Psoas muscle (tissue), 8 donors: ENCODE measurements at places on chromosomes 12 and 14. TPM values are rescaled to one million over a fixed set of nuclear protein-coding genes. Genes with fewer than 3 reads are reported as not detected.

Gene NRIP2
- total RNA-seq: 0.97 TPM

Gene HPD
- 2.9 TPM for total RNA-seq

Gene CIDEB
- total RNA-seq: 1.8 TPM

Gene CELA1
- total RNA-seq: not detected

Gene TMEM120B
- total RNA-seq: 21.2 TPM

Gene CMA1
- not detected for total RNA-seq

Gene PTPN6
- total RNA-seq: 3.6 TPM

DNA sequence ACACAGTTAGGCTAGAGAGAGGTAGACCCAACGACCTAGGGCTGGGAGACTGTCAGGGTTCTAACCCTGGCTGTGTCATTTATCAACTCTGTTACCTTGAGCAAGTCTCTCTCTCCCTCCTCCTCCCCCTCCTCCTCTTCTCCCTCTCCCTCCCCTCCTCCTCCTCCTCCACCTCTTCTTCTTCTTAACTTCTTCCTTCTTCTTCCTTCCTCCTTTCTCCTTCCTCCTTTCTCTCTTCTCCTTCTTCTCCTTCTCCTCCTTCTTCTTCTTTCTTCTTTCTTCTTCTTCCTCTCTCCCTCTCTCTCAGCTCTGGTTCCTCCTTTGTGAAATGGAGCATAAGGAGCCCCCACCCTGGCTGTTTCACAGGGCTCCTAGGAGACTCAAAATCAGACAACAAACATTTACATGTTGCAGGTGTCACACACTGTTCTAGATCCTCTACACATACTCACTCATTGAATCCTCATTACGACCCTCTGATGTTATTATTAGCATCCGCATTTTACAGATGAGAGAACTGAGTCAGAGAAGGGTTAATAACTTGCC, 2.2 kb upstream of the KCNH3 start:
- no peak for DNase-seq

DNA sequence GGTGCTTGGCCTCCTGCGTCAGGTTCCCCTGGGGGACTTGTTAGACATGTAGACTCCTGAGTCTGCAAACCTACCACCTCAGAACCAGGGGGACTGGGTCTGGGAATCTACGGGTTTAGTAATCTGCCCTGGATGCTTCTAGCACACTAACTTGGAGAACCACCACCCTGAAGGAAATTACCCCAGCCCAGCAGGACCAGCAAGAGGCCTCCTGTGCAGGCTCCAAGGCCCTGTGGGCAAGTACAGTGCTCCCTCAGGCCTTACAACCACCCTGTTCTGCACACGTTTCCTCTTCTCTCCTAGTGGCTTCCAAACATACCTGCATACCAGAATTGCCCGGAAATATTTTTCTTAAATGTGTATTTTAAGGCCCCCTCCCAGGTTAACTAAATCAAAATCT, 423.0 kb downstream of the FUT8 start:
- DNase-seq: no peak

- no peak for DNase-seq
Observed at GRCh38 chr14:79585845-79586244, 625.5 kb downstream of the DIO2 start.

DNA sequence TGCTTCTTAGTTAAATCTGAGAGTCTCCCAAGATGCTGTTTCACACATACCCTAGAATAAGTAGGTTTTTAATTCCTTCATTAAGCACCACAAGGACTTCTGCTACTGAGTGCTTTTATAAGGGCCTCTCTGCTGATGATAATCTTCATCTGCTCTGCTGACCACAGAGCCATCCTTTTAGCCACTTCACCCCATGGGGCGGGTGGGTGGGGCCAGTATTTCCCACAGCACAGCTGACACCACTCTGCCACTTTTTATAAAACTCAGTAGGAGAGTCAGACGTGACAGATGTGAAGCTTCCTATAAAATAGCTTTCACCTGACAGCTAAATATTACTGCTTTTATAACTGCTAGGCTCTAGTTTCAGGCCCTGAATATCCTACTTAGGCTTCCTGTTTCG, 20.3 kb downstream of the FCF1 start:
- DNase-seq: no peak

DNA sequence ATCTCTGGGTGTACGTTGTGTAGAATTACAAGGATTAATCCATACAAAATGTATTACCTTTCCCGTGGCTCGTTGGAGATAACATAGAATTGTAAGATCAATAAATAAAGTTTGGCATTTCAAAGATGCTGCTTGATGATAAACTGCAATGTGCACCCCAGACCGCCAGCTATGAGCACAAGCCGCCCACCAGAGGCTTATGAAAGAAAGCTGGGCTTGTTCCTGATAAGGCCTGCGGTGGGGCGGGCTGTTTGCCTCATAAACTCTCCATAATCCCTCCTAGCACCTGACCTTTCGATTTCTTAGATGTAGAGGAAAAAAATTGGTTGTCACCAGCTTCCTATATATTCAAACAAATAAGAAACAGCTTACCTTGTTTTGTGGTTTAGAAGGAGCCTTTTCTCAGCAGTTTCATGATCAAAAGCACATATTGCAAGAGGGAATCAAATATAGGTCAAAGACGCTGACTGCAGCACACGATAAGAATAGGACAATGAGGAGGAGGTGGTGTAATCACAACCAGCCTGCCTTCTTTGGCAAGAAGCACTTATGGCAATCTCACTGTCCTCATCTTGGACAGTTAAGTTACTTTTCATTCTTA, 293.6 kb downstream of the RMST start:
- no peak for DNase-seq

DNA sequence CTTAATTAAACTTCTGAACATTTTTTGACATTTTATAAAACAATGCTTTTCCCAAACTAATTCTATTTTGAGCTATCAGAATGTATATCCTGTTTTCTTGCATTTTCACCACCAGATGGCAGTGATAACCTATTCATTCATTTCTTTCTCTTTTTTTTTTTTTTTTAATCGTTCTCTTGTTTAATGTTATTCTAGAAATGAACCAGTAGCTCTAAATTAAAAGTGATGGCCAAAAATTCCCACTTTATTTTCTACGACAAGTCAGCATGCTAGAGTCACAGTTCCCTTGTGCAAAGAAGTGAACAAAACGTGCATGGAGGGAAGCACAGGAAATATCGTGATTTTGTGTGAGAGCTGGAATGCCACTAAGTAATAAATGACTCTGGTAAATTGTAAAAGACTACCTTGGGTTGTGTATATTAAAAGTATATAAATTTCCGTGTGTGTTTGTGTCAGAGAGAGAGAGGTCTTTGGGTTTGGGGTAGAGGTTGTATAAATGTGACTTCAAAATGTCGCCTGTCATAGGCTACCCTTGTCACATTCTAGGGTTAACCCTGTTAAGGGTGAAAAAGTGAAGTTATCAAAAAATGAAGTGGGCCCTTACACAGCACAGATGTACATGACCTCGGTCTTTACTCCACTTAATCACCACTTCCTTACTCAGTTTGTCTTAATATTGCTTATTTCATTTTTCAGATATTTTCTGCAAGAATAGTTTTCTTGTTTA, 40.4 kb upstream of the LDHB start:
- DNase-seq: no peak

GRCh38 chr12:116803013-116803736, 65.1 kb downstream of the RNFT2 start:
- no peak for DNase-seq

DNA sequence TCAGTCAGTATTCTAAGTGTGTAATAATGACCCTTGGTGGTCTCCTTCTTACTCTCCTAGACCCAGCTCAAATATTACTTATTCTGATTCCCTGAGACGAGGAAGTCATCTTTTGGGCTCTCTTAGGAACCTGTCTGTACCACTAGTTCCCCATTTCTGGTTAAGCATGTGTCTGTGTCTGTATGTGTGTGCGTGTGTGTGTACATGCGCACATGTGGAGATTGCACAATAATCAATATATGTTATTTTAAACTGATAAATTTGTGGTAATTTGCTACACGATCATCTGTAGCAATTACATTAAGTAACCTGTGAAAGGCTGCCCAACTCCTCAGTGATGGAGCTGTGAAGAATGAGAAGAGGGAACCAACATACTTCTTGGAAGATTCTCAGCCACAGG, 132.2 kb downstream of the ASCL4 start:
- DNase-seq: no peak

- DNase-seq: no peak
Observed at GRCh38 chr14:41899416-41899815, 292.7 kb downstream of the LRFN5 start.

GRCh38 chr14:38904959-38905358, 198.1 kb downstream of the SEC23A start:
- DNase-seq: no peak

DNA sequence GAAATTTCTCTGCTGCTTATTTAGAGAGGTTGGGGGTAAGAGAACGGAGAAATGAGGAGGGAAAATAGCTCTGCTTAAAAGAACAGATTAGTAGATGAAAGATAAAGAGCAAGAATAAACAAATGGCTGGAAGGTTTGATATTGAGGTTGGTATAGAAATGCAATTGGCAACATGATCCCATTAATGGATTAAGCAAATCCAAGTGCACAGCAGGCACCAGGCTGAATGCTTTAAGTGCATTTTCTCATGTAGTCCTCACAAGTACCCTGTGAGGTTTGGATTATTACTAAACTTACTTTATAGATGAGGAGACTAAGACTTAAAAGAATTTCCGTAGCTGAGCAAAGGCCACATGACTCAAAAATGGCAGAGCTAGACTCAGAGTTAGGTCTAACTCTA, 76.9 kb upstream of the ATF1 start:
- DNase-seq: no peak

DNA sequence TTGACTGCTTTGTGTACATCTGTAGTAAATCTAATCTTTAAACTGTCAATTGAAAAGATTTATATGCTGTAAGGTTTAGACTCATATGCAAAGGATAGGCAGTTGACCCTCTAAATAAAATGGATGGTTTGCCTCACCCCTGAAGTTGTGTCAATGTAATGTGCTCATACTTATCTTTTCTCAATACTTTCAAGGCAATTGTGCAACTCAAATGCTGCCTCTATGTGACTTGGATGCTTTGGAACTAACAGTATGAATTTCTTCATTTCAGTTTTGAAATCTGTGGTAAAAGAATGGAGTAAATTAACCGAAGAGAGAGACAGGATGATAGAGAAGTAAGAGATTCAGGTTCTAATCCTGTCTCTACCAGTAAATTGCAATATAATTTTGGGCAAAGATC, 9.7 kb downstream of the PDE6H start:
- no peak for DNase-seq
